Spleen (tissue), 13 donors: ENCODE measurements at places on chromosomes 16 and 17. TPM values are rescaled to one million over a fixed set of nuclear protein-coding genes. Genes with fewer than 3 reads are reported as not detected.

DNA sequence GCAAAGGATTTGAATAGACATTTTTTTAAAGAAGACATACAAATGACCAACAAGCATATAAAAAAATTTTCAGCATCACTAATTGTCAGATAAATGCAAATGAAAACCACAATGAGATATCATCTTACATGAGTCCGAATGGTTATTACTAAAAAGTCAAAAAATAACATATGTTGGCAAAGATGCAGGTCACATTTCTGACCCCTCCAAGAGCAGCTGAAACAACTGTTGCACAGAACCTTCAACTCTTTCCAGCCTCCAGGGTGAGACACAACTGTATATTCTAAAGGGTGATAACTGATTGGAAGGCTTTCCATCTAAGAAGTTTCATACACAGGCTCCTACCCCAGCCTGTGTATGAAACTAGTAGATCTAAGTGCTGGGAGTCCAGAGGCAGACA is 51.9 kb downstream of the SLFN5 start:
- peak overlapping the region; percentile 57 for H3K27ac ChIP-seq
- no peak for DNase-seq
- H3K4me1 ChIP-seq, result no peaks in the 10 kb centered on the region
- H3K4me3 ChIP-seq, result no peak overlapping the region

DNA sequence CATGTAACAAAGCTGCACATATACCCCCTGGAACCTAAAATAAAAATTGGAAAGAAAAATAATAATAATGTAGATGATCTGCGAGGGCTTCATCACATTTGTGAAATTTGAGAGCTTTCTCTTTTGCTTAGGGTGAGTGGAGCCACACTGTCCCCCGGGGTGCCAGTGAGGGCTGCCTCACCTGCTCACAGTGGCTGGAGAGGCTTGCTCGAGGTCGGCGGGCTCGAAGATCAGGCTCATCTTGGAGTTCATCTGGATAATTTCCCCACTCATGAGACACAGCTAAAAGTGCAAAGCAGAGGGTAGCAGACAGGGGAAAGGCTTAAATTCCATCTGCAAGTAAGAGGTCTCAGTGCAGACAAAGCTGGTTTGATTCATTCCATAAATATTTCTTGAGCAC is 123.8 kb downstream of the DNAH3 start:
- no peak for DNase-seq
- H3K4me1 ChIP-seq, result no peaks in the 10 kb centered on the region
- H3K4me3 ChIP-seq, result no peak overlapping the region
- no peaks in the 10 kb centered on the region for H3K36me3 ChIP-seq

DNA sequence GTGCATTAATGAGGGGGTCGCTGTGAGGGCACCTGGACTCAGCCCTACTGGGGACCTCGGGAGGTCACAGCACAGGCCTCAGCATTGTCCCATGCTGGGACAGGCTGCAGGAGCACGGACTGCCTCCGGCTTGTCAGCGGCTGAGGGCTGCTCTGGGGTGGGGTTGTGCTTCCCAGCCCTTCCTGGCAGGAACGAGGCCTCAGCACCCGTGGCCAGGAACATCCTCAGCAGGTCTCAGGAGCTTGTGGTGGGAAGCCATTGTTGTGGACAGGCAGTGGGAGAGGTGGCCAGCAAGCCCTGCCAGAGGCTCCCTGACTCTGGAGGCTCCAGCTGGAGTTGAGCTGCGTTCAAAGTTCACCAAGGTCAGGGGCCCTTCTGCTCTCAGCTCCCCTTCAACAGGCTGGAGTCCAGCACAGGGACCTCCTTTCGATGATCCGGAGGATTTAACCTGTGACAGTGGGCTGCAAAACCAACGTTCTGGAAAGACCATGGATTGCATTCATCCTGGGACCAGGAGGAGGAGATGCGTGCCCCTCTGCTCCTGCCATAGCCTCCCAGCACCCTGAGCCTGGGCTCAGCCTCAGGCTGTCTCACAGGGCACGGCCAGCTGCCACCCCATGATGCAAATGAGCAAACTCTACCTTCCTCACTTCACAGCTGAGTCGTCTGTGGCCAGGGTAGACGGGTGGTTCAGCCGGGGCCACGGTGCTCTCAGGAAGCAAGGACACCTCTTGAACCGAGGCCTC is 32.6 kb downstream of the FOXL1 start:
- H3K4me1 ChIP-seq, result peaks cover 9% of the 10 kb centered on the region
- H3K36me3 ChIP-seq, result no peaks in the 10 kb centered on the region
- peak overlapping the region; percentile 30 for H3K27ac ChIP-seq
- no peaks in the 10 kb centered on the region for H3K27me3 ChIP-seq

- H3K36me3 ChIP-seq, result no peaks in the 10 kb centered on the region
- no peaks in the 10 kb centered on the region for H3K27me3 ChIP-seq
- DNase-seq, result no peak
- no peak overlapping the region for H3K4me3 ChIP-seq
- no peak overlapping the region for H3K27ac ChIP-seq
Measured at GRCh38 chr16:61887903-61888302, 148.3 kb downstream of the CDH8 start.

GRCh38 chr17:75623386-75623785 is 9.8 kb upstream of the SMIM5 start:
- no peak for DNase-seq
- no peak overlapping the region for H3K4me3 ChIP-seq
- no peaks in the 10 kb centered on the region for H3K27me3 ChIP-seq
- H3K27ac ChIP-seq, result no peak overlapping the region
- peaks cover 100% of the 10 kb centered on the region for H3K36me3 ChIP-seq

GRCh38 chr16:68503334-68503733 is 35.8 kb upstream of the ZFP90 start:
- no peak for DNase-seq
- no peak overlapping the region for H3K4me3 ChIP-seq
- H3K4me1 ChIP-seq, result no peaks in the 10 kb centered on the region
- H3K36me3 ChIP-seq, result no peaks in the 10 kb centered on the region
- no peaks in the 10 kb centered on the region for H3K27me3 ChIP-seq
- H3K27ac ChIP-seq, result no peak overlapping the region

- DNase-seq, result peak; percentile 74
- peaks cover 31% of the 10 kb centered on the region for H3K27me3 ChIP-seq
- H3K4me3 ChIP-seq, result no peak overlapping the region
Measured at GRCh38 chr16:89199241-89200123, 855 bp downstream of the SLC22A31 start.

GRCh38 chr16:72821185-72821950 is 226.6 kb downstream of the ZFHX3 start:
- H3K36me3 ChIP-seq, result no peaks in the 10 kb centered on the region
- no peak overlapping the region for H3K4me3 ChIP-seq
- no peak for DNase-seq
- no peaks in the 10 kb centered on the region for H3K27me3 ChIP-seq
- no peaks in the 10 kb centered on the region for H3K4me1 ChIP-seq

DNA sequence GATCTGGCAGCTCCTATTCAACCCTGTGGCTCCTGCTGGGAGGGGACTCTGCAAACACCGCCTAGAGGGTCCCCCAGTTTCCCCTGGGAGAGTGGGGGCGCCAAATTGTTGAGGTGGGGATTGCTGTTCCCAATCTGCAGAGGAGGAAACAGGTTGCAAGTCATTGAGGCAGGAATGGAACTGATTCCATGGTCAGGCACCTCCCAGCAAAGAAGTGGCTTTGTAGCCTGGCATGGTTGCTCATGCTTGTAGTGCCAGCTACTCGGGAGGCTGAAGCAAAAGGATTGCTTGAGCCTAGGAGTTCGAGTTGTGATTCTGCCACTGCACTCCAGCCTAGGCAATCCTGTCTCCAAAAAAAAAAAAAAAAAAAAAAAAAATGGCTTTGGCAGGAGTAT is 198 bp upstream of the PYDC1 start:
- H3K27ac ChIP-seq, result no peak overlapping the region
- no peaks in the 10 kb centered on the region for H3K36me3 ChIP-seq

DNA sequence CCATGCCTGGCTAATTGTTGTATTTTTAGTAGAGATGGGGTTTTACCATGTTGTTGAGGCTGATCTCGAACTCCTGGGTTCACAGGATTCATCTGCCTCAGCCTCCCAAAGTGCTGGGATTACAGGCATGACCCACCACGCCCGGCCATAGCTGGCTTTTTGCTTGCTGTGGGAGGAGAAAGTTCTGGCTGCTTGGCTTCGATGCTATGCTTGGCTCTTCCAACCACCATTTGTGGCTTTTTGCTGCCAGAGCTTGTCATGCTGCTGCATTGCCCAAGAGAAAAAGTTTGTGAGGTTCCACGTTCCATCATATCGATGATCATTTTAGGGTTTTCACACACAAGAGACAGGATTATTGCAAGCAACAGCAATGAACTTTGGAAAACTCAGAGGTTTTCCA is 16.2 kb downstream of the BMERB1 start:
- H3K4me3 ChIP-seq, result no peak overlapping the region
- DNase-seq, result no peak
- H3K27ac ChIP-seq, result no peak overlapping the region
- H3K36me3 ChIP-seq, result no peaks in the 10 kb centered on the region
- H3K4me1 ChIP-seq, result peaks cover 4% of the 10 kb centered on the region

DNA sequence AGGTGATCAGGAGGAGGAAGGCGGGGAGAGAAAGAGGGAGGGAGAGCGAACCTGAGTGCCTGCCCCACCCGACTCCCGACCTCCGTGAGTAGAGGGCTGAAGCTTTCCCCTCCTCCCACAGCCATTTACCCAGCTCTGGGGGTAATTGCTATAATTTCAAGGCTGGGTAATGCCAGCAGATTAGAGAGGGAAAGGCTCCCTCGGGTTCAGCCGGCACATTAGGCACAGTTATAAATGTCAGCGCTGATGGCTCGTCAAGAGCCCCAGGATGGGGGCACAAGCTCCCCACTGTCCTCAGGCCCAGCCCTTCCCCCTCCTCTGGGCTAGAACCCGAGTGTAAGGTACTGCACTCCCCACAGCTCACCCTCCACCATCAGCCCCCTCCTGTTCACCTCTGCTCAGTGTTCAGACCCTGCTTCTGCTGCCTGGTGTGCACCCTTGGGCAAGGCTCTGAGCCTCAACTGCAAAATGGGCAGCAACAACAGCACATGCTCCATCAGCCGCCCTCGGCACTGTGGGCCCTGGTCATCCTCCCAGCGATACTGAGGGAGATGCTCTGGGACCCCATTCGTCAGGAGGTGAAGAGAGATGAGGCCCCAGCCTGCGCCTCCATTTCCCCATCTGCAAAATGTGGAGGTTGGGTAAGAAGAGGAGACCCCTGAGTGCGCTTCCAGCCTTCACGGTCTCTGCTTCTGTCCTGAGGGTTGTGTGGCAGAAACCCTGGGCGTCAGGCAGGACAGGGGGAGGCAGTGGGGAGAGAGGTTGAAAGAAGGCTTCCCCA is 77.2 kb downstream of the NT5M start:
- no peak overlapping the region for H3K4me3 ChIP-seq
- H3K36me3 ChIP-seq, result no peaks in the 10 kb centered on the region
- peak; percentile 43 for DNase-seq

GRCh38 chr16:29726845-29727377 is 18.9 kb downstream of the C16orf54 start:
- H3K27ac ChIP-seq, result no peak overlapping the region
- H3K4me3 ChIP-seq, result no peak overlapping the region
- no peak for DNase-seq
- H3K4me1 ChIP-seq, result peaks cover 11% of the 10 kb centered on the region
- no peaks in the 10 kb centered on the region for H3K27me3 ChIP-seq

- H3K27me3 ChIP-seq, result no peaks in the 10 kb centered on the region
- H3K27ac ChIP-seq, result no peak overlapping the region
- H3K36me3 ChIP-seq, result no peaks in the 10 kb centered on the region
- no peak for DNase-seq
Measured at GRCh38 chr16:83206426-83206825, 579.7 kb downstream of the CDH13 start.

- peaks cover 9% of the 10 kb centered on the region for H3K36me3 ChIP-seq
- no peaks in the 10 kb centered on the region for H3K27me3 ChIP-seq
- H3K27ac ChIP-seq, result no peak overlapping the region
- no peaks in the 10 kb centered on the region for H3K4me1 ChIP-seq
- DNase-seq, result no peak
Measured at GRCh38 chr16:11542069-11542744, 44.5 kb downstream of the LITAF start.

DNA sequence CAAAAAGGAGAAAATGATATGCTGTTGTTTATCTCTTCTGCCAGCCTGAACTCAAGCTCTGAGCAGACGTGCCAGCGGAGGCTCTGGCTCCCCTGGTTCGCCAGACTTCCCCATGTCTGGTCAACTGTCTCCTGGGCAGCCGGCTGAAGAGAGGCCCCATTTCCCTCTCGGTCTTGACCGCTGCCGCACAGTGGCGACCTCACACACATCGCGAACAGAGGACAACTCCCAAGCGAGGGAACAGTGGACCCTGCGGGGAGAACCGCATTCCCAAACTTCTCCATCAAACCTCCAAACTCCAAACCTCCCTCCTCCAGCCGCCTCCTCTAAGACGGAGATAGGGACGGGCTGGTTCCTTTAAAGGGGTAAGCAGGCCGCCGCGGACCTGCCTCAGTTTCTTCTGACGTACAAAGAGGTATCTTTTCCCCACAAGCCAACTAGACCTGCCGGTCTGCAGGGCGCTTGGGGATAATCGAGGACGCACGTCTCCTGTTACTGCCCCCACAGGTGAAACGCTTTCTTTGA is 24.9 kb upstream of the RFFL start:
- peak; percentile 89 for DNase-seq
- H3K4me1 ChIP-seq, result peaks cover 48% of the 10 kb centered on the region
- no peaks in the 10 kb centered on the region for H3K27me3 ChIP-seq
- peak overlapping the region; percentile 93 for H3K27ac ChIP-seq

DNA sequence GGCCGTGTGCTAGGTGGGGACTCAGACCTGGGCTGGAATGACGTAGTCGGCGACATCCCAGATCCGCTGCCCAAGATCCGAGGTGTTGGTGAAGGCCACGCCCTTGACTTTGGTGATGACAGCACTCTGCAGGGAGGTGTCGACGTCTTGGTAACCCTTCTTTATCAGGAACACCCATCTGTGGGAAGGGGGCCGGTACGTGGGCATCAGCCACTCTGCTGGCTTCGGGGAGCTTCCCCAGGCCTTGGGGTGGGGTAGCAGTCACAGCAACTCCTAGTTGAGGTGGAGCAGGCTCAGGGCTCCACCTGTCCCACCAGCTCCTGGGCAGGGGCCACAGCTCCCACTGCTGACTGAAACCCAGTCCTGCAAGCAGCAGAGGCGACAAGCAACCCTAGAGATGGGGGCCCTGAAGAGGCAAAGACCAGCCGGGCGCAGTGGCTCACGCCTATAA is 4.3 kb downstream of the P2RX5 start:
- H3K4me1 ChIP-seq, result peaks cover 21% of the 10 kb centered on the region
- peaks cover 23% of the 10 kb centered on the region for H3K36me3 ChIP-seq
- no peaks in the 10 kb centered on the region for H3K27me3 ChIP-seq
- H3K4me3 ChIP-seq, result no peak overlapping the region

DNA sequence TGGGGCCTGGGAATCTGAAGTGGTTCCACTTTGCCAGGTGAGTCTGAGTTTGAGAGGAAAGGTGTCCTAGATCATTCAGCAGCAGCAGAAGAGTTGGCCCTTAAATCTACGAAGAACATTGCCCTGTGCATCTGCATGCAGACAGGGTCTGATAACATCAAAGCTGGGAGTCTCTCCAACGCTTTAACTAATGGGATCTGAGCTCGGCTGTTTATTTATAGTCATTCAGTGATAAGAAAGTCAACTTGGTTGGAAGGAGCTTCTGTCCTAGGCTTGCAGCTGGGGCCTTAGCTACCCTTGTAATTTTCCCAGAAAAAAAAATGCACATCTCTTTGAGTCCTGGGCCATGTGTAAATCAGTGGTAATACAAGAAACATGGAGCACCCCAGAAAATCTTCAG is 418.0 kb upstream of the HSBP1 start:
- no peaks in the 10 kb centered on the region for H3K27me3 ChIP-seq
- no peak for DNase-seq
- H3K27ac ChIP-seq, result no peak overlapping the region
- H3K4me3 ChIP-seq, result no peak overlapping the region
- no peaks in the 10 kb centered on the region for H3K36me3 ChIP-seq

GRCh38 chr16:4011225-4011939 is 104.9 kb downstream of the ADCY9 start:
- no peaks in the 10 kb centered on the region for H3K4me1 ChIP-seq
- H3K27me3 ChIP-seq, result no peaks in the 10 kb centered on the region
- H3K27ac ChIP-seq, result no peak overlapping the region
- H3K4me3 ChIP-seq, result no peak overlapping the region

The SCN4A gene
- polyA plus RNA-seq, result 0.26 TPM

The ASGR1 gene
- polyA plus RNA-seq, result 1.3 TPM

The MILR1 gene
- polyA plus RNA-seq, result 15.7 TPM

The ADGRG1 gene
- 2.7 TPM for polyA plus RNA-seq
